COR-L47 (cell line): ENCODE measurements at places on chromosomes 11 and 22.

DNA sequence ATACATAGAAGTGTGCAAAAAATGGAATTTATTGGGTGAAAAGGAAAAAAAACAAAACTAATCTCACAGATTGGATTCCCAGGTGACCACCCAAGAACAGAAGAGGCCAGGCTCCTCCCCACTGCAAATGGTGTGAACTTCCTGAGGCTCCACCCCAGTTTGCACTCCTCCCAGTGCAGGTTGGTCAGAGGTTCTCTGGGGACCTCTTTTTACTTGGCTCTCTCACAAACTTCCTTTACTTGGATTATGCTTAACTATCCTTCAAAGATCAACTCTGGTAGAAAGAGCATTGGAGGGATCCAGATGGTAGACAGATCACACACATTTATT, 138.9 kb upstream of the CCDC90B start:
- DNase-seq, result no peak

- no peak for DNase-seq
Measured at GRCh38 chr11:111312076-111312475, 13.7 kb downstream of the POU2AF3 start.

- DNase-seq, result no peak
Measured at GRCh38 chr11:120181376-120181975, 29.4 kb upstream of the OAF start.

DNA sequence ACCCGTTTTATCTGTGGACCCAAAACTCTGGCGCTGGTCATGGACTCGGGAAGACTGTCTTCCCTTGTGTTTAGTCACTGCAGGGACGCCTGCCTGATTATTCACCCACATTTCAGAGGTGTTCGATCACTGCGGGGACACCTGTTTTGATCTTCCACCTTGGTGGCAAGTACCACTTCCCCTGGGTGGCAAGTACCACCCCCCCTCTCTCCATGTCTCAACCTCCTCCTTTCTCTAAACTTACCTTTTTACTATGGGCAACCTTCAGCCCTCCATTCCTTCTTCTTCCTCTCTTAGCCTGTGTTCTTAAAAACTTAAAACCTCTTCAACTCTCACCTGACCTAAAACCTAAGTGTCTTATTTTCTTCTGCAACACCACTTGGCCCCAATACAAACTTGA, 1.9 kb upstream of the NDUFC2 start:
- no peak for DNase-seq

GRCh38 chr11:12626616-12627015, 47.6 kb upstream of the TEAD1 start:
- no peak for DNase-seq

- DNase-seq, result no peak
Measured at GRCh38 chr11:129729216-129729615, 86.4 kb upstream of the TMEM45B start.

- DNase-seq, result no peak
Measured at GRCh38 chr11:64477675-64478074, 113.3 kb upstream of the SLC22A12 start.

DNA sequence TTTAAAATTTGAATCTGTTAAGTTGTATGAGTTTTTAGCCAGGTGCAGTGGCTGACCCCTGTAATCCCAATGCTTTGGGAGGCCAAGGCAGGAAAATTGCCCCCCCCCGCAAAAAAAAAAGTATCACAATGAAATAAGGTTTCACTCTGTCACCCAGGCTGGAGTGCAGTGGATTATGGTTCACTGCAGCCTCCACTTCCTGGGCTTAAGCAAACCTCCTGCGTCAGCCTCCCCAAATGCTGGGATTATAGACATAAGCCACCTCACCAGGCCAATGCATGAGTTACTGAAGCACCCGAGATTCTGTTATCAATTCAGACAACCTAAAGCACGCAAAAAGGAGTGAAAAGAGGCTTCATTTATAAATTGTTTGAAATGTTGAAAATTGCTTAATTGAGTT, 2.4 kb upstream of the CHID1 start:
- DNase-seq, result no peak
